HCT116 (cell line): ENCODE measurements at places on chromosomes 12 and 14.

- no peak for DNase-seq
These were observed 377 bp upstream of the BCL7A start for GRCh38 chr12:122021193-122021821.

DNA sequence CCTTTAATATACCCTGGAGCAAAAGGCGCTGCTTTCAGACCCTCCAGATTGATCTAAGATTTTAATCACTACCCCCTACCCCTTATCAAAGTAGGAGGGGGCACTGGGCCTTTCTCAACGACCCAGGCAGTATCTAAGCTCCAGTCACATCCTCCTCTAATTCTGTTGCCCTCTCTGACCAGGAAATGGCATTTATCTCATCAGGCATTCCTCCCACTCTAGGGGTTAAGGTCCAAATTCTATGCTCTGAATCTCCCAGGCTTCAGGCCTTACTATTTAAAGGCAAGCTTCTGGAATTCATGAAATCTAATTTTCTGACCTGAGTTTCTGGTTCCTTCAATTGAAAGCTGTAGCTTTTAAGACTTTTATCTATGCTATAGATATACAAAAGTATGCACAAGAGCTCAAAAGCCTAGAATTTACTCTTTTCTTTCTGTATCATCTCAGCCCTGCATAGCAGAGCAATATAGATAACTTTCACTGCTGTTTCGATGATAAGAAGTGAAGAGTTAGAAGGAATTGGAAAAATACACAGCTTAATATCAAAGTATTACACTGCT lies 622.9 kb downstream of the RPS29 start:
- DNase-seq: no peak

- DNase-seq: no peak
These were observed 678.4 kb downstream of the MED13L start for GRCh38 chr12:115598871-115599811.

GRCh38 chr12:124827588-124828184 lies 36.0 kb downstream of the SCARB1 start:
- DNase-seq: no peak

DNA sequence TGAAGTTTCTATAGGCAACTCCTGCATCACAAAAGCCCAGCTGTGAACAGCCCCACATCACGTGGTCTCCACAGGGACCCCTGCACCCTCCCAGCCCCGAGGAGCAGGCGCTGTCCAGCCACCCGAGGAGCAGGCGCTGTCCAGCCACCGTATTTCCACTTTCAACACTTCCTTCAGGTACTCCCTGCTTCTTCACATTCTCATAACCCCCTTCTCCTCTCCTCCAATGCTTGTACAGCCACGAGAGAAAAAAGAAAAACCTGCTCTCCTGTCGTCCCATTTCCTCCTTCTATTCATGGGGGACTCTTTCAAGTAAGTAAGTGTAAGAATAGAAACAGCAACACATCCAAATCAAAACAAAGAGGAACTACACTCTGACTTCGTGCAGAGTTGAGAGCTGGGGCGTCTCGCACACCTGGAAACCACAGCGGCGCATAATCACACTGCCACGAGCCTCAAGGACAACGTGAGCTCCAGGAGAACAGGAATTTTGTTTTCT lies 11.9 kb downstream of the CDC42BPB start:
- no peak for DNase-seq

- no peak for DNase-seq
These were observed 98.4 kb downstream of the GTF2A1 start for GRCh38 chr14:81122326-81122725.

- no peak for DNase-seq
These were observed 165.7 kb downstream of the CAND1 start for GRCh38 chr12:67434671-67435370.

GRCh38 chr14:83071888-83072501 lies 1538.3 kb upstream of the SEL1L start:
- no peak for DNase-seq

GRCh38 chr12:82555699-82556098 lies 131.0 kb upstream of the TMTC2 start:
- DNase-seq: no peak

DNA sequence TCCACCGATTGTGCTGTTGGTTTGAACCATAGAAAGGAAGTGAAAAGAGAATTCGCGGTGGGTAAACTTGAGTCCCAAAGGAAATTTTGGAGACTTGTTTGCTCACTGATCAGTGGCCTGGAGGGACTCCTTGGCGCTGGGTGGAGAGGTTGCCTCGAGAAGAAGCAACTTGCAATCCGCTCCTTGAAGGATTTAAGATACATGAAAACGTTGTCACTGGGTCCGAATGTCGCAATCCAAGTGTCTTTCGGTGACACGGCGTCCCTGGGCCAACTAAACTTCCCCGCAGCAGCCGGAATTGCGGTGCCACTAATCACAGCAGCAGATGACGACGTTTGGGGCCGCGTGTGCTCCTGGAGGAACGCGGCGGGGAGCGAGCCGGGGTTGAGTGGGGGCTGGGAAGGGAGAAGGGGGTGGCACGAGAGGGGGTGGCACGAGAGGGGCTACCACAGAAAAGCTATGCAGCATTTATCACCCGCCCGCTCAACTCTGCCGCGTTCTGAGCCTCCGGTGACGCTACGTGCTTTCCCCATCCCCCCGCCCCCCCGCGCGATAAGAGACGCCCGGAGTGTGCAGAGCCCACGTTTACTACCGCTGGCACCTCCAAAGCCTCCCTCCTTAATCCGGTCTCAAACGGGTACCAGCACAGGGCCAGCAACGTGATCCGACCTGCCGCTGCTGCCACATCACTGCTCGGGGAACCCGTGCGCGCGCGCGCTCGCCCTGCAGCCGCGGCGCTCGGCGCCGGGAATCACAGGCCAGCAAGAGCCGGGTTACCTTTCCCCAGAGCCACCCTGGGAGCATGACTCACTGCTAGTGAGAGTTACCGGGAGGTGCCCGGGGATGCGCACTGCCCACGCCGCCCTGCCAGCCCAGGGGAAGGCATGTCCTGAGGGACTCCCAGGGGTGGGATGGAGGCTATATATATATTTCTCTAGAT lies 833 bp upstream of the BHLHE41 start:
- DNase-seq: peak; percentile 69

DNA sequence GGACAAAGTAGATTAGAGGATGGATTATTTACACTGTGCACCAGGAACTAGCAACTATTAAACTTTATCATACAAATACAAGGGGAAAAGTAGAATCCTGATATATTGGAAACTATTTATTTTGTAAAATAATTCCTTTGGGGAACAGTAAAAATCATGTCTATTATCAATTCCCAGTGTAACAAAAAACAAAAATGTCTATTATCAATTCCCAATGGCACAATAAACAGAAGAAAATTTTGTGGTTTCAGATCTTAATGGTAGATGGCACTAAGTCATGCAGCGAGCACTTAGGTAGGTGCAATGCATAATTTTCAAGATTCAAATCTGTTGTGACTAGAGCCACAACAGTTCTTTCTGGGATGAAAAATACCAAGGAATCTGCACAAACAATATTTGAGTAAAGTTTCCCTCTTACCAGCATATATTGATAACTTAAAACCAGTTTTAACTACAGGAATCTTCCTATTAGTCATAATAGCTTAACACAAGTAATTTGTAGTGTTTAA lies 13.7 kb downstream of the CFL2 start:
- DNase-seq: no peak

- no peak for DNase-seq
These were observed 33.5 kb downstream of the RNFT2 start for GRCh38 chr12:116771651-116772050.

DNA sequence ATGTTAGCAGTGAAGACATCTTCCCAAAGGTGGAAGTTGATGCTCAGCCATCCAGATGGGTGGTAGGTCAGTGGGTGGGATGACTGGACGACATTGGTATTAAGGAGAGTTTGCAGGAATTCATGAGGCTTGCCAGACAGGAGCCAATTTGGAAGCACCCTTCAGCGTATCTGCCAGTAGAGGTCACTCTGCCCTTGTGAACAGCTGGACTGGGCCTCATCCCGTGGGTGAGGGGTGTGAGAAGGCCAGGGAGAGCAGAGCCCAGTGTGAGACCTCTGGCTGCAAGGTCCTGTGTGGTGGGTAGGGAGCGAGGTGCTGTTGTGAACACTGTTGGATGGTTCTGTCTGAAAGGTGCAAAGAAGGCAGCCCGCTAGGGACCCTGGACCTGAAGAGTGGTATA lies 37.7 kb downstream of the SLC5A8 start:
- no peak for DNase-seq

DNA sequence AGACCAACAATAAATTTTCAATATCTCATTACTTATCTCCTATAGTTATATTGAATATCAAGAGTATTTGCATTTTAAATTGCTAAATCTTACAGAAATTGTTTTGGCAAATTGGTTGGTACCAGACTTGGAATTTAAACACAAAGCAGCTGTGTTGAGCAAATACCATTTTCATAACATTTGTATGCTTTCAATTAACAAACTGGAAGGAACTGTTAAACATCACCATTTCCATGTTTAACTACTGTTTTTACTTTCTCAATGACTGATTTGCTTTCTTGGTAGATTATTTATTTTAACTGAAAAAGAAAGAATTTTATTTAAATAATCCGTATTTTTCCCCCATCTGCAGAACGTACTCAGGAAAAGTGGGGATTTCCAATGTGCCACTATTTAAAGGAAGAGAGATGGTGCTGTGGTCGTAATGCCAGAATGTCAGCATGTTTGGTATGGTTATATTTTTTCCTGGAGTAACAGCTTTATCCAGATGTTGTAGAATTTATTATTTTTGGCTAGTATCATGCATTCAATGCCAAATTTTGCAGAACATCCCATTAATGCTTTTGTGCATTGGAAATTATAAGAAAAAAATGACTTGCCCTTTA lies 72.3 kb downstream of the METTL25 start:
- no peak for DNase-seq

DNA sequence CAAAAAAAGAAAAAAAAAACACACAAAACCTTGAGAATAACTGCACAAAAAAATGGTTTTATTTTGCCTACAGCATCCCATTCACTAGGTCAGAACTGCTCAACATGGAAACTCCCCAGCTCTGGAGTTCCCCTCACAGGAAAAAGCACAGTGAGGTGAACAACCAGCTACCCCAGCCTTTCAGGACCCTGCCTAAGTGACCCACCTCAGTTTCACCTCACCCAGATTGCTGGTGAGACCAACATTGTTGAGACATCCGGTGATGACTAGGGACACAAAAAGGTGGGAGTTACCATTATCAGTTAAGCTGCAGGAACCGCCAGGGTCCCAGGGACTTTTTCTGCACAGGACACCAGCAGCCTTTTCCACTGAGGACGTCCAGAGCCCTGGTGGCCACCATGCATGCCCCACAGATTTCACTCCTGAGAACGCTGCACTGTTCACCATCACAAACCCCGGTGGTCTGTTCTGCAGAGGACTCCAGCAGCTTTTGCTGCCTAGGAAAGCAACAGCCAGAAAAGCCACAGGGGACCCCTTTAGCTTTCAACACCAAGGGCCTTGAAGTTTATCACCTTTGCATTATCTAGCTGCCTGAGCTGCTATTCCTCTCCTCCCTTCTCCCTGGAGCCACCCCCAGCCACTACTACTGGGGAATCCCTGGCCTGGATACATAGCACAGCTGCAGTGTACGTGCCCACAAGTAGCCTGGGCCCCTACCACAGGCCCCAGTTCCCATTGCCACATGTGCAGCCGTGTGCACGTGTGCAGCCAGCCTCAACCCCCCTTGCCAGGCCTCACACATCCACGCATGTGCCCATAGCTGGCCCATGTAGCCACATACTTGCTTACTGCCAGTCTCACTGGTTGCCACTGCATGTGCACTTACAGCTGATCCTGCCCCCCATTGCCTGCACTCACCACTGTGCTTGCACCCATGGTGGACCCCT lies 62.5 kb upstream of the FAR2 start:
- DNase-seq: no peak

DNA sequence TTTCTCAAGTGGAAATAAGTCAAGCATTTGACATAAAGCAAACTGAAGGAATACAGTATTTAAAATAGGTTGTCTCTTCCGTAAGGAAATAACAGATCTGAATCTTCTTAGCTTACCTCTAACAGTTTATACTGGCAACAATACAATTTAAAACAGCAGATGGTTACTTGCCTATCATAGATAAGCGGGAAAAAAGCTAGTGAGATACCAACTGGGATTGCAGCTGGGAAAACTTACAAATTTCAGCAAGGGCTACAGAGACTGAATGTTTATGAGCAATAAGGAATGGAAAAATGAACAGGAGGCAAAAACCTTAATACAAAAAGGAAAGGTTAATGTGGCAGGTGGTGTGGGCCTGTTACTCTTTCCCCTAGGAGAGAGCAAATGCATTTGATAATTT lies 220.0 kb downstream of the RASSF9 start:
- no peak for DNase-seq

DNA sequence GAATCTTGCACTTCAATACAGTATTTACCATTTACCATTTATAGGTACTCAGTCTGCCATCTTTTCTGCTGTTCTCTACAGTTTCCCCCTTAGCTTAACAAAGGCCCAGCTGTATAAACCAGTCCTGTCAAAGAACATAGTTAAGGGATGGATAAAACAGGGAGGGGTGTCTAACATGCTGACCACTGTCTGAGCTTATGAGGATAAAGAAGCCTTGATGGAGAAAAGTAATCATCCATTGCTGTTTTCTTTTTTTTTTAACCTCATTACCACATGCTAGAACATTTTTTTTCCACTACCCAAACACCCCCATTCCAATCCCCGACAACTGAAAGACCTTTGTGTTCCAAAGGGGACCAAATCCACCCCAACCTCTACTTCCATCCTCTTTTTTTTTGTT lies 39.9 kb downstream of the SOX5 start:
- no peak for DNase-seq

DNA sequence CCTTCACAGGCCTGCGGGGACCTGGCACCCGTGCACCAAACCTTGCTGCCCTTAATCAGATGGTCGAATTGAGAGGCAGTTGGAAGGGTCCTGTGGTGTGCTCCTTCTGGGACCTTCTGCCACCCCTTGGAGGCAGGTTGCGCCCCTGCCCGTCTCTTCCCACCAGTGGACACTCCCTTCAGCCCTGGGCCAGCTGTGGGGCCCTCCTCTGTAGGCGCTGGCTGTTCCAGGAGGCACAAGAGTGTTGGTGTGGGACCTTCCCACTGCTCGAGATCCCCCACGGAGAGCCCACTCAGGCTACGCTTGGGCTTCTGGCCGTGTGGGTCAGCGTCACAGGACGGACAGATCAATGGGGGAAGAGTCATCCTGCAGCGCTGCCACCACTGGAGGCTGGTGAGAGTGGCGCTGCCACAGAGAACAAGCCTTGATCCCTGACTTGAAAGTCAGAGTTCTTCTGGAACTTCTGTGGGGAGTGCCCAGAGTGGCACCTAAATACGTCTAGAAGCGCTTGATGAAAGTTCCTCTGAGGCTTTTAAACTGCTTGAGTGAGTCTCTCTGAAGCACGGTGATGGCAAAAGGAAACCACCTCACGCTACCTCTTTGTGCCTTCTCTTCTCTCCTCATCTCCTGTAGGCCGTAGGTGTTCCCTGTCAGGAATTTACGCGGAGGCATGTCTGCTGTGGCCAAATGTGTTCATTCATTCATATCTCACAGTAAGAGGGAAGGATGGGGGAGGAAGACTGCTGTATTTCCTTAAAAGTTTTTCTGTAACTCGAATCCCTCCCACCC lies 48.3 kb downstream of the TRAF3 start:
- no peak for DNase-seq

GRCh38 chr14:55120571-55121495 lies 8.2 kb upstream of the LGALS3 start:
- DNase-seq: no peak
